ENCODE measurements at places on chromosomes 2 and 18. TPM values are rescaled to one million over a fixed set of nuclear protein-coding genes. Genes with fewer than 3 reads are reported as not detected.

DNA sequence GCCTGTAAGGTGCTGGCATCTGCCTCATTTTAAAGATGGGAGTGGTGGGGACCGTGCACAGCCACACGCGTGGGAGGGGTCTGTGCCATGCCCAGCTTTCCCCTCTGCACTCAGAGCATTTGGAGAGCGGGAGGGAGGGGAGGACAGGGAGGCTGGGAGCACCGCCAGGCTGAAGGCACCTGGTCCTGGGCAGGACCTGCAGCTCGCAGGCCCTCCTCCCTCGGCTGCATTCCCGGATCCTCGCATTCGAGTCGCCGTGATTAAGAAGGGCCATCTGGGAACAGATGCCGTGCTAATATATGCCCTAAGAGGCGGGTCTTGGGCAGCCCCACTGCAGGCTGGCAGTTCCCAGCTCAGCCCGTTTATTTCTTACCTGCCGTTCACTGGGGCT lies 84.0 kb downstream of the PTGR3 start:
- no peak for DNase-seq

DNA sequence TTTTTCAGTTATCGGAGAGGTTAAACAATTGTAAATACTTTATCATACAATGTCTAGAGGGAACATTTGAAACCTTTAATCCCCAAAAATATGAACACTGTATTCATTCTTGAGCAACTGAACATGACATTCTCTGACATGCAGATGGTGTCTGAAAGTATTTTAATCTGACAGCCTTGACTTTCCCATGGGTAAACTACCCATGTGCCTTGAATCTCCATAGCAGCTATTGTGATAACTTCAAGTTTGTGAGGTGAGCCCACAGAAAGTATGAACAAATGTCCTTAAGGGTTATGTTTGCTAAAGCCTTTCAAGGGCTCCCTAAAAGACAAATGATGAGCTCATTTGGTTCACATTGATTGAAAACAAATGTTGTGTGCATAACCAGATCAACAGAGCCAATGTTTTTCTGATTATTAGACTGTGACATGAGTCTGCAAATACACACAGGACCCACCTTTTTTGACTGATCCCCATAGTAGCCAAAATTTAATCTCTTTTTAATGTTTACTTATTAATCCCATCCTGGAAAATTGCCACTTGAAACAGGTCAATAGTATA lies 1326.0 kb downstream of the LRP1B start:
- no peak for DNase-seq

The ZNF516 gene
- total RNA-seq = 60.2 TPM

DNA sequence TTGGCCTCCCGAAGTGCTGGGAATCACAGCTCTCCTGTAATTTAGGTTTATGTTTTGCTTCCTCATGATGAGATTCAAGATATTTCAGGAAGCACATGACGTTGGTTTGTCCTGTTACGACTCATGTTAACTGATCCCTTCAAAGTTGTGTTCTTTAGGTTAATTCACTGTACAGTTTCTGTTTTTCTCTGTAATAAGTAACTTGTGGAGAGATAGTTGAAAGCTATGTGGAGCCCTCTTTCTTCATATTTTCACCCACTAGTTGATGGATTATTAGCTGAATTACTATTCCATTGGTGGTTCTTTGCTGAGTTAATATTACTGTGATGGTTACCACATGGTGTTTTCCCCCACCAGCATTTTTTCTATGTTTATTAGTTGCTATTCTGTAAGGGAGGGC lies 18.3 kb upstream of the CHCHD5 start:
- no peak for DNase-seq

DNA sequence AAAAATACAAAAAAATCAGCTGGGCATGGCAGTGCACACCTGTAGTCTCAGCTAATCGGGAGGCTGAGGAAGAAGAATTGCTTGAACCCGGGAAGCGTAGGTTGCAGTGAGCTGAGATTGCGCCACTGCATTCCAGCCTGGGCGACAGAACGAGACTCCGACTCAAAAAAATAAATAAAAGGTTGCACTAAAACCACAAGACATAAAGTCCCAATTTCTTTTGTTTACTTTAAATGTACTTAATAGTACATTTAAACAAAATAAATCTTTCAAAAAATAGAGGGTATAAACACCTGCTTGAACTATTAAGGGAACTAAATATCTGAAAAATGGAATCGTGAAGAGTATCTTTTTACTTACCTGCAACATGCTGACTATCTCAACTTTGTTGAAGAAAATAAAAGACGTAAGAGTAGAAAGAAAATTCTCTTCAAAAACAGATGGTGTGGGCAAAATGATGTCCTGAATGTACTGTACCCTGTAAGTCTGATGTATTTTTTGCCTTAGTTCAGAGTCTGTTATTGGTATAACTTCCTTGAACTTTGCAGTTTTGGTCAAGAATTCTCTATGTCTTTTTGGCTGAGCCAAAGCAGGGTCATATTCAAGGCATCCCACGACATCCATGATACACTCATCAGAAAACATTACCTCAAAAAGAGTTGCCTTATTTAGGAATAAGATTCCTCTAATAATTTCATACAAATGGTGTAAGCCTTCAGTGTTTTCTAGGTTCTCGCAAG lies 19.2 kb downstream of the PPP4R3B start:
- no peak for DNase-seq

- DNase-seq = no peak
Observed at GRCh38 chr2:5454051-5454390, 238.2 kb upstream of the SOX11 start.

- no peak for DNase-seq
Observed at GRCh38 chr2:219946021-219946420, 318.6 kb downstream of the SLC4A3 start.

GRCh38 chr2:212136216-212136795 lies 402.3 kb downstream of the ERBB4 start:
- no peak for DNase-seq

The PIAS2 gene
- total RNA-seq = 34.8 TPM

The HOXD3 gene
- not detected for total RNA-seq

The SERPINB7 gene
- total RNA-seq = not detected

DNA sequence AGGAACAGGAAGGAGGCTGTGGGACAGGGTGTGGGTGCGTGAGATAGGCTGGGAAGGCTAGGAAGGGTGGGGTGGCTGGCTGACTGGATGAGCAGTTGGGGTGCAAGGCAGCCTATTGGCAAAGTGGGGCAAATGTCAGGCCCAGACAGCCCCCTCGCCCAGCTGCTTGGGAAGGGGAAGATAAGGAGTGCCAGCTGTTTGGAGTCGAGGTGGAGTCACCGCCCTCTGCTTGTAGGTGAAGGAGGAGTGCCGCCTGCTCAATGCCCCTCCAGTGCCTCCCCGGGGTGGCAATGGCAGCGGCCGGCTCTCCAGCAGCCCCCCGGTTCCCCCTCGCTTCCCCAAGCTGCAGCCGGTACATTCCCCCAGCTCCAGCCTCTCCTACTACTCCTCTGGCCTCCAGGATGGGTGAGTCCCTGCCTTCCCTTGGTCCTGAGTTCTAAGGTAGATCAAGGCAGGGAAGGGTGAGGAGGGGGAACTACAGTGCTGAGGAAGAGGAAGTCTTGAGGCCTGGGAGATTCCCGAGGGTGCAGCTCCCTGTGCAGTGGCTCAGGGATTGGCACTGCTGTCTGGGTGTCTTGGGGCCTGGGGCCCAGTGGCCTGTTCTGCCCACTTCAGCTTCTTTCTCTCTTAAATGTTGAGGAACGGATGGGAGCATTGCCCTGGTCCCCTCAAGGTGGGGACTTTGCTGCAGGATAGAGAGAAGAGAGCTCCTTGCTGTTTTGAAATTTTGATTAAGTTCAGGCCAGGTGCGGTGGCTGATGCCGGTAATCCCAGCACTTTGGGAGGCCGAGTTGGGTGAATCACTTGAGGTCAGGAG lies 13.3 kb downstream of the GAREM2 start:
- DNase-seq = no peak

The DES gene
- 1.6 TPM for total RNA-seq

DNA sequence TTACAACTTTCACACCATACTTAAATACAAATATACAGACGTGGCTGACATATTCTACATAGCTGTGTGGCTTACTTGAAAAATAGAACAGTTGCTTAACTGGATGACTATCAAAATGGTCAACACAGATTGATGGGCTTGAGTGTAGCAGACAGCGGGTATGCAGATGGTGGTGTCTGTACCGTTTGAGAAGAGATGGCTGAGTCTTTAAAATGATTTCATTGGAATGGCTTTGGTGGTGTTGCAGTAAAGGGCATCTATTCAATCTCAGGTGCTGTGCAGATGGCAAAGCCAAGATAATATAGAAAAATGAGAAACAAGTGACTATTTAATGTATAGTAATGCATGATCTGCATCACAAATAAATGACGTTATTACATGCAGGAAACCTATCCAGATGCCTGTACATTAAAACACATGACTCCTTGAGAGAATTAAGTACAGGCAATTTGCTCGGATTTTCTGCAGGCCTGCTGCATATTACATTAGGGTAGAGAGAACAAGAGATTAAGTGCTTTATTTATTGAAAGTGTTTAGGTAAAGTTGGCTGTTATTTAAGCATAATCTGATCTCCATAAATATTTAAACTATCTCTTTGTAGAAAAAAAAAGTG lies 68.5 kb downstream of the AGPS start:
- DNase-seq = no peak

DNA sequence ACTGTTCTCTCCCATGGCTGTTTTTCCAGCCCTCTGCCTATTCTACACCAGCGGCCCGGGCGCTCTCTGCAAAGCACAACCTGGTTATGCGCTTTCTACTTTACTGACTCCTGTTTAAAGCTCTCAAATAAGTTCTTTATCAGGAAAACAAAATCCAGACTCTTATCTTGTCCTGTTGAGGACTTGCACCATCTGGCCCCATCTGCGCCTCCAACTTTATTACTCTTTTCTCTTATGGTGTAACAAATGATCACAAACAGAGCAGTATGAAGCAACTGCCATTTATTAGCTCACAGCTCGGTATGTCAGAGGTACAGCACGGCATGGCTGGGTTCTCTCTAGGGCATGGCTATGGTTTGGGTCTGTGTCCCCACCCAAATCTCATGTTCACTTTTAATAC lies 236.5 kb upstream of the NT5C1B start:
- DNase-seq = no peak

DNA sequence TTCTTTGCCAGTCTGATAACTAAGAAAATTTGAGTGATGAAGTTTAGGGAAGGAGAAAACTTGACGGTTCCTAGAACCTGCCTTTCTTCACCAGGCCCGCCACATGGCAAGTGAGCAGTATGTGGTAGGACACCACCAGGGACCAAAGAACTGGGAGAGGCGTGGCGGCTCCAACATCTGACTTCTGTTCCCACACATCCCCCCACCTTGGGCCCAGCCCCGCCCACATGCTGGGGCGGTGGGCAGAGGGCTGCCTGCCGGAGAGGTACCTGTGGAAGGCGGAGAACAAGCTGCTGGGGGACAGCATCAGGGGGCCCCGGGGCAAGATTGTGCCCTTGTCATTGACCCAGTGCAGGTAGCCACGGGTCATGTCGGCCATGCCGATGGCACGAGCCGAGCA lies 75.0 kb downstream of the EMILIN2 start:
- DNase-seq = no peak

GRCh38 chr18:49052891-49053644 lies 102.3 kb upstream of the SMAD7 start:
- DNase-seq = no peak

- no peak for DNase-seq
Observed at GRCh38 chr2:60292242-60292641, 261.2 kb downstream of the BCL11A start.

The CXCR4 gene
- 454 TPM for total RNA-seq

DNA sequence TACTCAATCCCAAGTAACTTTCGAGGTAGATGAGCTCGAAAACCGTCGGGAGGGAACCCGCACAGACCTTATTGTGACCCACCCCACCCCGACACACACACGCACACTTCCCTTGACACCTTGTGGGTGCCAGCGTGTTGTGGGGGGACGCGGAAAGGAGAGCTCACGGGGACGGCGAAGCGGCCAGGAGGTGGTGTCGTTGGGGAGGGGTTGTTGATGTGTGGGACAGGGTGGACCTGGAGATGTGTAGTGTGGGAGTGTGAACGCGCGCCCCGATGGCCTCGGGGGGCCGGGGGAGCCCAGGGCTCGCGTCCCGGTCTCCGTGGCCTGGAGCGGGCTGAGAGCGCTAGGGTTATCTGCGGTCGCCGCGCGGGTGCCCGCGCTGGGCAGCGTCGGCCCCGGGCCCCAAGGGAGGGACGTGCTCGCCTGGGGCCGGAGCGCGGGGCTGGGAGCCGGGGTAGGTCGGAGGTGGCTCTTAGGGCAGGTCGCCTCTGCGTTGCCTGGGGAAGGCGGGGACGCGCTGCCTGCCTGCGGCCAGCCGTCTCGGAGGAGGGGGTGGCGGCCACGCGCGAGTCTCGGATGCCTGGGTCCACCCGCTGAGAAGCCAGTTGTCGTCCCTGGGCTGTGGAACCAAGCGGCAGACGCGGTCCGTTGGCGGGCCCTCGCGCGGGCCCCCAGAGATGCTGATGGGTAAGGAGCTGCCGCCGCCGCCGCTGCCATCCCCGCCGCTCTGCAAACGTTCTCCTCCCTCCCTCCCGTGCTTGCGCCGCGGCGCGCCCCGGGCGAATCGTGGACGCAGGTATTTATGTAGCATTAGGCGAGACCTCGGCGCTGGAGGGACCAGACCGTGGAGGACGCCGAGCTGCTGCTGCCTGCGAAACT lies 1.6 kb downstream of the KLHL29 start:
- DNase-seq = peak; percentile 78

- no peak for DNase-seq
Observed at GRCh38 chr18:24999650-25000267, 352.2 kb downstream of the ZNF521 start.

DNA sequence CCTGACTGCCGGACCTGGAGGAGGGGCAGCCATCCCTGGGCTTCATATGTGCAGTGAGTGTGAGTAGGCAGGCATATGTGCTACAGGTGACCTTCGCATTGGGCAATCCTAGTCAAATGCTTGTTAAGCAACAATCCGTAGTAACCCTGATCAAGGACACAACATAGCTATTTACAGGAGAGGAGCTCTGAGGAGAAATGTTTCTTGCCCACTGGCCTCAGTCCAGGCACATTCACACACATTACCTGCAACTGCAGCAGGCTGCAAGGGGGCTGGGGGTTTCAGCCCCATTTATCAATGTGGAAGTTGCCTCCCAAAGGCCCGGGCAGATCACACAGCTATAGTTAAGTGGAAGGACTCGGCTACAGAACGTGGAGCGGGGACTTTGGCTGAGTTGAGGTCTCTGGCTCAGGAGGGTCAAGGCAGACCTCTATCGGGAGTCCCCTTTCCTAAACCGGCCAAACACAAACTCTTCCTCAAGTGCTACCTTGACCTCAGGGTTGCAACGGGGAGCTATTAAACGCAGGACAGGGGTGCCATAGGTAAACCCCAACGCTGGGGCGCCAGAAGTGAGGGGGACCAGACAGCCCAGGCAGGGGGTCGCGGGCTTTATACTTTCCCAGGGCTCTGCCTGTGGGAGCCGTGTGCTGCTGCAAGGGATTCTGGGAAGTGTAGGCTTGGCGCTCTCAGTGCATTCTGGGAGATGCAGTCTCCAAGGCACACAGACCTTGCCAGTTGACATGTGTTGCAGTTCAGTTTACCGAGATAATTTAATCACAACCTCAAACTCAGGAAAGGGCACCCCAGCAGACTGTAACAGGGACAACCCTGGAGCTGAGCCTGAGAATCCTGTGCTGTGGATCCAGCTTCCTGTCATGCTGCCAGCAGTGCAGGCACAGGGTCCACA lies 9.4 kb downstream of the KHK start:
- DNase-seq = peak; percentile 89

The TDRD15 gene
- 0.44 TPM for total RNA-seq
